ENCODE measurements at places on chromosomes 11 and 22.
A peak's percentile ranks its signal among the peaks of the same experiment; 100 is the strongest.

DNA sequence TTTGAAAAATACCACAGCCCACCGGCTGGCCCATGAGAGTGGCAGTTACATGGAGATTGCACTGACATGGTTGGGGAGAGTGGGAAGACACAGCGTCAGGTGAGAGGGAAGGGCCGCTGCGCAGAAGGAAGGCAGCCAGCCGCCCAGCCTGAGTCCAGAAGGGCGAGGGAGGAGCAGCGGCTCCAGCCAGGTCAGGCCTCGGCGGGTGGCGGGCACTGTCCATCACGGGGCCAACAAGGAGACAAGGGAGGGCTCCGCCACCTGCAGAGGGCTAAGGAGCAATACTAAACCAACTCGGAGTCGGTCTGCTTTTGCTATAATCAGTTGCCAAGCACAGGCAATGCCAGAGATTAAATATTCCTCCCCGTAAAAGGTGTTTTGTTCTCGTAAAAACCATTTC lies 384.5 kb downstream of the TBC1D22A start:
- no peak for DNase-seq

GRCh38 chr22:26461188-26461810 lies 22.3 kb downstream of the HPS4 start:
- peak; percentile 24 for DNase-seq

DNA sequence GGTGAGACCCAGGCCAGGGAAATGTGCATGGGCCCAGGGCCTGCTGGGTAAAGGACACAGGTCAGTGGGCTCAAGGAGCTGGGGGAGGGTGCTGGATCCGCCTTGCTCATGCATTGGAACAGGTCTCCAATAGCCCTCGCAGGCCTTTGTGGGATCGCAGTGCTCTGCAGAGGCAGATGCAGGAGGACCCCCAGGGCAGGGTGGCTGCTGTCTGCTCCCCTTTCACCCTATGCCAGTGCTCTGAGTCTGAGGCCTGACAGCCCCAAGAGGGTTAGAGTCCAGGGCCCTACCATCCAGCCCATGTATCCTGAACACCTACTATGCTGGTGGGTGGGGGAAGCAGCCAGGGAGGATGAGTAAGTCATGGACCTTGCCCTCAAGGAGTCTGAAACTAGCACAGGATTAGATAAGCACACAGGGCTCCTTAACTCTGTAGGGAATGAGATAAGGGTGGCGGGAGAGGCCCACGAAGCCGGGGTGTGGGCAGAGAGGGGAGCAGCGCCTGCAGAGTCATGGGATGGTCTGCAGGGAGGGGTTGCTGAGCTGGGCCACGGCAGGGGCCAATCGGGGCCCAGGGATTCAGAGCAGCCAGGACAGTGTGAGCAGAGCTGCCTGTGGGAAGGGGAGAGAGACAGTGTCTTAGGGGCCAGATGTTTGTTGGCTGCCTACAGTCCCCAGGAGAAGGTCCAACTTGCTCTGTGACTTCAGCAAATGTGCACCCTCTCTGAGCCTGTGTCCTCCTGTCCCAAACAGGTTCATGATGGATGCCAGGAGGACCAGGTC lies 10.5 kb upstream of the EHD1 start:
- DNase-seq, result peak; percentile 41

DNA sequence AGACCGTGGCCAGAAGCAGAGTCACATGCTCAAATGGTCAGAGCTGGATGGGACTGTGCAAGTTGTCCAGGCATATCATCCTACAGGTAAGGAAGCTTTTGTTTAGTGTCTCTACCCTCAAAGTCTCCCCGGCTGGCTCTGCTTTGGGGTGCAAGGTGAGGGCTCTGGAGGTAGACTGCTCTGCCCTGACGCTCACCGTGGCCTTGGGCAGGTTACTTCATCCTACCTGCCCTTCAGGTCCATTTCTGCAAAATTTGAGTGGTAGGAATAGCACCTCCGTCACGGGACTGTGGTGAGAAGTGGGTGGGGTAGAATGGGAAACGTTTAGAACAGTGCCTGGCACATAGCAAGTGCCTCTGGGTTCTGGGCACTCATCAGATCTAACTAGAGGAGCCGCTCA lies 42.2 kb downstream of the NAT10 start:
- no peak for DNase-seq

- DNase-seq, result no peak
Measured at GRCh38 chr22:18968011-18968749, 32.1 kb upstream of the PRODH start.

DNA sequence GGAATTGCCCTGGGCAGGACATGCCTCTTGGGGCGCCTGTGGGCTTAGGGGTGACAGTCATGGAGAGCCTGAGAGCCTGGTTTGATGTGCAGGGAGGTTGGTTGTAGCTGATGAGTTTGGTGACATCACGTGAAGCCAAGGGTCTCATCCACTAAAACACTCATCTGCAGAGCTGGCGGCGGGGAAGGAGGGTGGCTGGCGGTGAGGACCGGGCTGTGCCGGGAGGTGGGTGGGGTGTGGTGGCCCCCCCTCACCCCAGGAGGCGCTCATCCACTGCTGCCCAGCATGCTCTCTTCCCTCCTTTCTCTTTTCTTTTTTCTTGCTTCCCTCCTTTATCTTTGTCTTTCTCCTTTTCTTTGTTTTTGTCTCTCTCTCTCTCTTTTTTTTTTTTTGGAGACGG lies 49.0 kb downstream of the GRAMD4 start:
- no peak for DNase-seq

DNA sequence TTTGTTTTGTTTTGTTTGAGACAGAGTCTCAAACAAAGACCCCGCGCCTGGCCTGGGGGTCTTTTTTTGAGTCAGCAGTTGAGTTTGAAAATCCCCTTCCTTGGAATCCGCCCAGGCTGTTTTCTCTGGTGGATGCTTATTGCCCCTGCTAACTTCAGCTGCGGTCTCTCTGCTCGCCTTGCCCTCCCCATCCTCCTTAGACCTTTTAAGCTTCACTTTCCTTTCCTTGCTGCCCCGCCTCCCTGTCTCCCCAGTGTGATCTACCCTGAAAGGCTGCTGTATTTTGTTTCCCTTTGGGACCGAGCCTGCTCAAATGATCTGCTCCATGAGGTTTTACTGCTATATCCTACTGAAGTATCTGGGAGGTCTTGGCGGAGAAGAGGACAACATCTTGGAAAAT lies 2.5 kb downstream of the USP18 start:
- no peak for DNase-seq

DNA sequence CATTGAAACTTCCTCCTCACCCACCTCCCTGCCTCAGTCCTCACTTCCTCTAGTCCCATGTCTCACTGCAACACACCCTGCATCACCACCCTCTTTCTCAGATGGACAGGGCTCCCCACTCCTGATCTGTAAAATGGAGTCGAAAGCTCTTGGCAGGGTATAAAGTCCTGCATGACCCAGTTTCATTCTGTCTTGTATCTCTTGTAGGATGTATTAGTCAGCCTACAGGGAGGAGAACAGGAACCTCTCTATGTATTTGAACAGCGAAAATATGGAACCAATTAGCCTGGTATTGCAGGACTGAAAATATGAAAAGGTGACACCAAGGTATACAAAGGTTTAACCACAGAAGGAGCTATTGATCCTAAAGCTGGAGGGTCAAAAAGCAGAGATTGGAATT lies 156.9 kb upstream of the SNX19 start:
- DNase-seq, result no peak

- peak; percentile 96 for DNase-seq
Measured at GRCh38 chr11:587978-588380, 11.7 kb downstream of the PHRF1 start.

DNA sequence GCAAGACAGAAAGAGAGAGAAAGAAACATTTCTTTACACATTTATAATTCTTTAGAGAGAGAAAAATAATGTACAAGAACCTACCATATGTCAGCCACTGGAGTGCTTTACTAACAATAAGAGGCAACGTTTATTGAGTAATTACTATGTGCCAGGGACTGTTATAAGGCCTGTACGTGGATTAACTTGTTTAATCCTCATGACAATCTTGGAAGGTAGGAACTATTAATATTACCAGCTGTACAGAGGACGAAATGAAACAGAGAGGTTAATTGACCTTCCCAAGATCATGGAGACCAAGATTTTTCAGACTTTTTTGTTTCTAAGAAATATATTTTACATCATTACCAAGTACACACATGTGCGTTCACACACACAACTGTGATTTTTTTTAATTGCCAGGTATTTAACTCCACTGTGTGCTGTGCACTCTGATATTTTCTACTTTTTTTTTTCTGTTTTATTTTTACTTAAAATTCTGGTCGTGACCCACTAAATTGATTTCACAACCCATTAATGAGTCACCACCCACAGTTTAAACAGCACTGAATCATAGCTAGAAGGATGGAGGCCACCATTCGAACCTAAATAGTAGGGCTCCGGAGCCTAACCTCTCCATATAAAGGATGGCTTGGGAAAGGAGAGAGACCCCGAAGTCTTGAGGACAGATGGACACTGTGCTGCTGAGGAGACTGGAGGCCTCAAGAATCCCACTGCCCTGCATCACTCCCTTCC lies 21.4 kb downstream of the CREB3L1 start:
- no peak for DNase-seq

GRCh38 chr22:27207907-27208306 lies 550.5 kb downstream of the MIAT start:
- no peak for DNase-seq

DNA sequence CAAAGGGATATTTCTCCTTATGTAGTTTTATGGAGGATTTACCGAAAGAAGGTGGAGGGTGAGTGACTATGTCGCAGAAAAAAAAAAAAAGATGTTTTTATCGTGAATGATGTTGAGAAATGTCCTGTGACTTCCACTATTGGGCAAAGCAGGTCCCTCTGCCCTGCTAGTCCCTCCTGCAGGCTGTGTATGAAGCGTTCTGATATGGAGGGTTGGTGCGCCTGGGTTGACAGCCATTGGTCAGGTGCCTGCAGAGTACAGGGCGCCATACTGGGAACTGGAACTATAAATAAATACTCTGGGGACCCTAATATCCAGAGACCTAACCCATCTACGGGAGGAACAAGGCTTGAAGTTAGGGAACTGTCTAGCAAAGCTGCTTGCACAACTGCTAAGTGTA lies 1.5 kb downstream of the IL17RA start:
- DNase-seq, result no peak

DNA sequence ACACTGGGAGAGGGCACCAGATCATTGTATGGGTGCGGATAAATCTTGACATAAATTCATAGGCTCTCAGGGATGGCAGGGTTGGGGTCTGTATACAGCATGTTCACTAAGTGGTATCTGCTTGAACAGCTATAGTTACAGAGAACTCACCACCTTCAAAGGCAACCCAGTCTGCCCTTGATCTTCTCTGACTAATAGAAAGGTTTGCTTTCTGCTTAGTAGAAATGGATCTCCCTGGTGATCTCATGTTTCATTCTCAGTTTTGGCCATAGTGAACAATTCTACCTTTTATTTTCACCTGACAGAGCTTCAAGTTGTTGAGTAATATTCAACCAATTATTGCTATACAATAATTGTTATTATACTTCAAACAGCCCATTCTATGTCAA lies 32.4 kb downstream of the CNTF start:
- no peak for DNase-seq

- no peak for DNase-seq
Measured at GRCh38 chr11:131385763-131386390, 15.5 kb downstream of the NTM start.

All from HepG2 (cell line).